T-helper 9 cell (primary cell): ENCODE measurements at places on chromosomes 12 and 14.

DNA sequence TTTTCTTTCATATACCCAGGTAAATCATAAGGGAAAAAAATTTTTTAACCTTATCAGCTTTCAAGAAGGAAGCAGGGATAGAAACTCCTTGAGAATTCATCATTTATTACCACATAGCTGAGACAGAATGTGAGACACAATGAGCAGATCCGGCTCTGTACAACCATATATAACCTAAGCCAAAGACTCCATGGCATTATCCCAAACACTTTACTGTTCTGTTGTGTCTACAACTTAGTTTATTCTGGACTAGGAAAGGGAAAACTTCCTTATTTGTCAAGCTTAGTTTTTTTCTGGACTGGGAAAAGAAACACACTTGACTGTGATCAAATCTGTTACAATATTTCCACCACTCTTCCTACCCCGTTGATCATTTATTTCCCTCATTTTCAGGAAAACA lies 38.3 kb upstream of the CATSPERB start:
- DNase-seq, result no peak

- no peak for DNase-seq
These were observed 501.8 kb downstream of the PRKD1 start for GRCh38 chr14:29425705-29426482.

GRCh38 chr14:52703225-52703624 lies 3.8 kb upstream of the PSMC6 start:
- no peak for DNase-seq

- DNase-seq, result no peak
These were observed 9.4 kb upstream of the GPR132 start for GRCh38 chr14:105074601-105075053.

GRCh38 chr12:95796982-95797289 lies 6.4 kb upstream of the NTN4 start:
- no peak for DNase-seq

DNA sequence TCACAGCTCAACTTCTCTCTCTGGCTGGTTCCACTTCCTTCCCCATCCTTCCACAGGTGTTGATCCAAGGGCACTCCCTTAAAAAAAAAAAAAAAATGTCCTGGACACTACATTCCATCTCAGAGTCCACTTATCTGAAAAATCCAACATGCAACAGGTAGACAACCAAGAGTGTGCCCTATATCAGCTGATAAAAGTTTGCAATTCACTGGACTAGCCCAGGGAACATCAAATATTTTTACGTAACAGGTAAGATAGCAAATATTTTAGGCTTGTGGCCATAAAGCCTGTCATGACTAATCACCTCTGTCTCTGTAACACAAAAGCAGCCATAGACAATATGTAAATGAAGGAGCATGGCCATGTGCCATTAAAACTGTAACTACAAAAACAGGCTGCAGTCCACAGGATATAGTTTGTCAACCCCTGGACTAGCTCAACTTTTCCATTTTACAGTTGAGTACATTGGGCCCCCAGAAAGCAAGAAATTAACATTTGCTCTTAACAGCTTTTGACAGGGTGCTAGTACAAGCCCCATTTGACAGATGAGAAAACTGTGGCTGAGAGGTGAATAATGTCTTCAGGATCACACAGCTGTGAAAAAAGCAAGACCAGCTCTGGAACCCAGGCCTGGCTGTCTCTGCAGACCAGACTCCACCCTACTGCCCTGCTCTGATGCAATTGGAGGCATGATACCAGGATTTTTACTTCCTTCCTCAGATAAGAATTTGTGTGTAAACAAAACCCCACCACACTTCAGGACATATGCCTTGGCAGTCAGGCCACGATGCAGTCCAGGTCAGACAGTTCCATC lies 68.9 kb downstream of the CMKLR1 start:
- DNase-seq, result no peak

DNA sequence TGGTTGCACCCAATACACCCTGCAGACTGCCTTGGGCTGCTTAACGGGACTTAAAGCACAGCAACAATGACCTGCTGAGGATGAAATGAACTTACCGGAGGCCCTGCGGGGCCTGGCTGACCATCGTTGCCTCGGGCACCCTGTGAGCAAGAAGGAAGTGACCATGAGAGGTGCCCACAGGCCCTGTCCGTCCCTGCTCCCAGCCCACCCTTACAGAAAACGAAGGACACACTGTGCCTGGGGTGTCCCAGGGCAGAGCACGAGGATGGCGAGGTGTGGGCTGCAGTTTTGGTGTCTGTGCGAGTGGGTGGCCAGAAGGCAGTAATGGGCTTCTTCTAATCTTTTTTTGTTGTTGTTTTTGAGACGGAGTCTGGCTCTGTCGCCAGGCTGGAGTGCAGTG lies 14.6 kb downstream of the COL2A1 start:
- no peak for DNase-seq

GRCh38 chr14:94047581-94047980 lies 21.4 kb downstream of the OTUB2 start:
- DNase-seq, result no peak

DNA sequence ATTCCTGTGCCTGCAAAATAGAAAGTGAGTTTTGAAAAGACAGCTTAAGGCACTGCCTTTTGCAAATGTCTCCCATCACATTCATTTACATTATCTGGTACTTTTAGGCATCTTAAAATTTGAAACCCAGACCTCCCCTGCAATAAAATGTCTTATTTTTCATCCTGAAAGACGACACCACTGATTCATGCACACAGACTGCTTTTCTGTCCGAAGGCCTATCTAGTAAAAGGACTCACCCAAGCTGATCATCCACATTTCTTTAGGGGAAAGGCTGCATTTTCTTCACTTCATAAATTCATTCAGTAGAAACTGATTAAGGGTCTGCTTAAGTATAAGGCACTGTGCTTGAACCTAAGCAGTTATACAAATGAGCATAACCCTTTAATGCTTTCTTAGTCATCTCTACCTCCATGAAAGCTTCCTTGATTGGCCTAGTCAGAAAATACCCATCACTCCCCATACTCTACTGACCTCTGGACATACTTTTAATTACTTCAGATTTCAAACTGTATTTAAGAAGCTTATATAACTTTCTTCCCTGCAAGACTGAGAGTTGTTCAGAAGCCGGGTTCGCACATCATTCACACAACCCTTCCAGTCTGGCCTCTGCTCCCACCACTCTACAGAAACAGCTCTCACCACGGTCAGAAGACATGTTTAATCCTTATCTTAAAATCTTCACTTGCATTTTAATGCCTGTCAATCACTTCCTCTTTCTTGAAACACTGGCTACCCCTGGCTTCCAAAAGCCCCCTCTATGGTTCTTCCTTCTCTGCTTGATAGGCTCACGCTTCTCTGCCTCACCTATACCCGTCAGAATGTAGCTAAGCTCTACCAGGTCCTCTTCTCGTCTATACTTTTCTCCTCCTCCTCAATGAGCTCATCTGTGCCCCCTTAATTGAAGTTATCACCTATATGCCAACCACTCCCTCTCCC lies 288.6 kb downstream of the MED13L start:
- no peak for DNase-seq

- DNase-seq, result no peak
These were observed 54.1 kb upstream of the FERMT2 start for GRCh38 chr14:53004976-53005375.

DNA sequence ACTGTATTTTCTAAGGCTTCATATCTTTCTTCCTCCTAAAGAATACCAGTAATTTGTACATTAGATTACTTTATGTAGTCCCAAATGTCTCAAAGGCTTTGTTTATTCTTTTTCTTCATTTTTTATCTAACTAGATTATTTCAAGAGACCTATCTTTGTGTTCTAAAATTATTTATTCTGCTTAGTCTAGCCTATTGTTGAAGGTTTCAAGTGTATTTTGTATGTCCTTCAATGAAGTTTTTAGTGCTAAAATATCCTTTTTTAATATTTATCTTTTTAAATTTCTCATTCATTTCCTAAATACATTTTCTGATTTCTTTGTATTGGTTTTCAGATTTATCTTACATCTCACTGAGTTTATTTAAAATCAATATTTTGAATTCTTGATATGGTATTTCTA lies 25.8 kb downstream of the OR4N5 start:
- no peak for DNase-seq

DNA sequence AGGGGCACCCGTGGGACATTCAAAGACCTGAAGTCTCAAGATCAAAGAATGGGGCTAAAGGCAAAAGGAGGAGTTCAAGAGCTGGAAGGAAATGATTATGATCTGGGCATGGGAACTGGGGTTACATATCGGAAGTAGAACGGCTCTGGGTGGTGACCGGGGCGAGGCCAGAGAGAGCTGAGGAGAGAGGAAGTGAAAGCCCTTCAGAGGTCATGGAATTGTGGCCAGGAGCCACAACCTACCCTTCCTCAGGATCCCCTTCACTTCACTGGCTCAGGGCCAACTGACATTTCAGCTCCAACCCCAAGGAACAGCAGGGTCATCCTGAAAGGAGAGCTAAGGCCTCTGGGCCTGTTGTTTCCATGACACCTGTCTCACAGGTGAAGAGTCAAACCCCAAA lies 57.8 kb downstream of the GALNT16 start:
- DNase-seq, result no peak

DNA sequence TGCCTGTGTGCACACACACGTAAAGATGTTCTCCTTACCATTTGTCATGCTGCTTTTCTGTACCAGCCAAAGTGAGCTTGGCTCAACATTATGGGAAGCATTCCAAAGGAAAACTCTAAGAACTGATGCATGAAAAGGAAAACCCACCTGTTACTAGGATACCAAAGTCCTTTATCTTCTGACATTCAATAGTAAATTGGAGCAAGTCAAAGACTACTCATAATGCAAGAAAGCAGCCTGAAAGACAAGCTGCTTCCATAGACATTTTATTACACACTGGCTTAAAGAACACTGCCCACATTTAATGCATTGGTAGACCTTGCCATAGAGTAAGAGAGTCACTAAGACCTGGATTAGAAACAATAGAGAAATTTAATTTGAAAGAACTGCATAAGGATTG lies 159.0 kb downstream of the LRIG3 start:
- DNase-seq, result no peak

DNA sequence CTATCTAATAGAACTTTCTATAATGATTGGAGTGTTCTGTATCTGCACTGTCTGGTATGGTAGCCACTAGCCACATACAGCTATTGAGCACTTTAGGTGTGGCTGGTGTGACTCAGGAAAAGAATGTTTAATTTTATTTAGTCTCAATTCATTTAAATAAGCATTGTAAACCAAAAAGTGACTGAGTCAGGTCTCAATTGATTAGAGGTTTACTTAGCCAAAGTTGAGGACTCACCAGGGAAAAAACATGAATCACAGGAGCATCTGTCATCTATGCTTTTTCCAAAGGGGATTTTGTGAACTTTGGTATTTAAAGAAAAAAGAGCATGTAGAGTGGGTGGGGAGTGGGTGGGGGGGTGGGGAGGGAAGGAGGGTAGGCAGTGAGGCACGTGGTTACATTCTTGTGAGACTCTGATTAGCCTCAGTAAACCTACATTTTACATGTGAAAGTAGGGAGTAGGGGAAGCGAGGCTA lies 473.1 kb downstream of the ATP23 start:
- no peak for DNase-seq

GRCh38 chr12:30795410-30796312 lies 40.9 kb upstream of the CAPRIN2 start:
- no peak for DNase-seq

GRCh38 chr12:126648074-126648473 lies 1582.8 kb downstream of the AACS start:
- DNase-seq, result no peak

DNA sequence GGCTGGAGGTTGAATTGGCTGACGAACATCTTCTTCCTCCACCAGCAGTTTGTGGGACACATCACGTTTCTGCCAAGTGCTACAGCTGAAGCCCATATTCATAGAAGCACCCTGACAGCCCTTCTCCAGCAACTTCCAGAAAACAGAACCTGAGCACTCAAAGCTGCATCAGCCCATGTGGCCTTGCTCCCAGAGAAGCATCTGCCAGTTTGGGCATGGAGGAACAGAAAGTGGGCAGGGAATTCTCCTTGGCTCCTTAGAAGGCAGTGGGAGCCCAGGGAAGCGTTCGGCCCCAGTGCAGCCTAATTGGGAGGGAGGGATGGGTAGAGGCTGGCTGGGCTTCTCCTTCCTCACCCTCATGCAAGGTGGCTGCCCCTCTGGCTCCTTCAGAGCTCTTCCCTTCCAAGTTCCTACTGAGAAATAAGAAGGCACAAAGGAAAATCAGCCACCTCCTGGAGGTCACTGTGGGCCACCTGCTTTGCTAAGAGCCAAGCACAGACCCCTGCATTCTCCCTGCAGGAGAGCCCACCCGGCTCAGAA lies 4.1 kb upstream of the NGB start:
- no peak for DNase-seq

DNA sequence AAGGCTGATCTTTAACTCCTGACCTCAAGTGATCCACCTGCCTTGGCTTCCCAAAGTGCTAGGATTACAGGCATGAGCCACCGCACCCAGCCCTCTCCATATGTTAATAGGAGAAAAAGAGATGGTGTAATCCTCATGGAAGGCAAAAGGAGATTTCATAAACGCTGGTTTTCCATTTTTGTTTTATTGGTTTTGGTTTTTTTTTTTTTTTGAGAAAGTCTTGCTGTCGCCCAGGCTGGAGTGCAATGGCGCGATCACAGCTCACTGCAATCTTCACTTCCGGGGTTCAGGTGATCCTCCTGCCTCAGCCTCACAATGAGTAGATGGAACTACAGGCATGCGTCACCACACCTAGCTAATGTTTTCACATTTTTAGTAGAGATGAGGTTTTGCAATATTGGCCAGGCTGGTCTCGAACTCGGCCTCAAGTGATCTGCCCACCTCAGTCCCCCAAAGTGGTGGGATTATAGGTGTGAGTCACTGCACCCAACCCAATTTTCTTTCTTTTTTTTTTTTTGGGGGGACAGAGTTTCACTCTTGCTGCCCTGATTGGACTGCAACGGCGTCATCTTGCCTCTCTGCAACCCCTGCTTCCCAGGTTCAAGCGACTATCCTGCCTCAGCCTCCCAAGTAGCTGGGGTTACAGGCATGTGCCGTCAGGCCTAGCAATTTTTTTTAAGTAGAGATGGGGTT lies 8.1 kb downstream of the PTGES3 start:
- DNase-seq, result no peak

DNA sequence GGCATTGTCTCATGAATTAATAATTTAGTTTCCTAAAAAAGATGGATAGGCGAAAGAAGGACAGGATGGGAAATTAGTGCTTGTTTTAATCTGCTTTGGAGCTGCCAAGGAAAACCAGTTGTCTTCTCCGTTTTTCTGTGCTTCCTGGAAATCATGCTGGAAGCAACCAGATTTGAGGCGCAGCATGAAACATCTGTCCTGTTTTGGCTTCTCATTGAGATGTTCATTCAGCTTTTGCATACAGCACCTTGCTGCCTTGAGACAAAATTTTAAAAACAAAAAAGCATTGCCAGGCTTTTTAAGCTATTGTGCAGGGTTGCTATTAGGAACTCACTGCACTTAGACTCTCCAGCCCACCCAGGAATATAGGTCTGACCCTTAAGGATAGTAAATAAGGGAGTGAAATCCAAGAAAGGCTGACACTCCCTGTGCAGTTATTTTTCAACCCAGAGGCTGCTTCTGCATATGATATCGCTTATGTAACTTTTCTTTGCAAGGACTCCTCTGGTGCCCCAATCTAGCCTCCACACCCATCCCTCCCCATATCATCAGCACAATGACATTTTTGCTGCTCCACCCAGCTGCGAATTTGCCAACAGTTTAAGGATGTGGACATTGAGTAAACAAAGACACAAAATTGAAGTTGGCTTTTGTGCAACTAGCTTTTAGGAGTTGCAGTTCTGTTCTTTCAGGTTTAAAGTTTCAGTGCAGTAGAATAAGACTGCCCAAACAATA lies 46.9 kb upstream of the MDM1 start:
- DNase-seq, result no peak

GRCh38 chr12:65460063-65460462 lies 181.6 kb downstream of the MSRB3 start:
- no peak for DNase-seq
